ENCODE measurements at places on chromosomes 1 and 21. TPM values are rescaled to one million over a fixed set of nuclear protein-coding genes. Genes with fewer than 3 reads are reported as not detected.

RHEX gene
- not detected for total RNA-seq

SPATA1 gene
- total RNA-seq = 2.8 TPM

GORAB gene
- 6.8 TPM for total RNA-seq

CACNA1S gene
- total RNA-seq = not detected

SPATA46 gene
- total RNA-seq = not detected

- DNase-seq = no peak
Observed at GRCh38 chr1:236377832-236378535, 16.1 kb upstream of the EDARADD start.

DNA sequence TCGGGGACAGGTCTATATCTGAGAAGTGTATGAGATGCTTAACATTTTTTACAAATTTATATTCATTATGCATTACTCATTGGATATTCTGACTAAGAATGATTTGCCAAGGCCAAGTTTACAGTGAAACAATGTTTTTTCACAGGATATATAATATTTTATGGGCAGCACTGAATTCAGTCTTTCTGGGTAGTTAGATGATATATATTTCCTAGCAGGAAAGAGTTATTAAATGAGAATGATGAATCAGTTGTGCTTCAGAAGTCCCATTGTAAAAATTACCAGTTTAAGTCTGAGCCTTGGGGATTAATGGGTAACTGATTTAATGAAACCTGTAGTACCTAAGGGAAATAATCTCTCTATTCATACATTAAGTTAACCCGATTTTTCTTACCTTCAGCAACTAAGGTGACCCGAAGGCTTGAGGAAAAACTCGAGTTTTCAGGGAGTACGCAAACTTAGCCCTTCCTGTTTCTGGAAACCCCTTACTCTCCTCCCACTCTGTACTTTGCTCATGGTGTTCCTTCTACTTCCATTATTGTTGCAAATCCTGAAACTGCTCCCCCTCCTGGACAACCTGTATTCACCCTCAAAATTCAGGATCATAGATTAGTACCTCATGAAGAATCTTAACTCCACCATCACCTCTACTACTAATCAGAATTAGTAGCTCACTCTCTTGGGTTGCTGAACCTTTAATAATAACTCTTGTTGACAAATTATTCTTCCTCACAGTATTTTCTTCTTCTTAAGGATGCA lies 135.1 kb downstream of the AK5 start:
- DNase-seq = no peak

DNA sequence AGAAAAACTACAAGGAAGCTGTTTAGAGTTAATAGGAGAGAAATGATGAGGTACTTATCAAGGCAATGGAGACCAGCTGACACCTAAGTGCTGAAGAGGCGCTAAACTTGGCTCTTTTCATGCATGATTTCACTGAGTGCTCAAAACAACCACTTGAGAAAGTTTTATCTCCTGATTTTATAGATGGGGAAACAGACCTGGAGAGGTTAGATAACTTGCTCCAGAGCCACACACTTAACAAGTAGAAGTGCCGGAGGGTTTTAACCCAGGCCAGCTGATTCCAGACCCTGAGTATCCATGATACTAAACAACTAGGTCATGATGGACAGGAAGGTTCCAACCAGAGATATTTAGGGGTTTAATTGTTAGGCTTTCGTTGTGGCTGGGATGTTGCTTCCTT lies 25.9 kb downstream of the UBE2U start:
- no peak for DNase-seq

DNA sequence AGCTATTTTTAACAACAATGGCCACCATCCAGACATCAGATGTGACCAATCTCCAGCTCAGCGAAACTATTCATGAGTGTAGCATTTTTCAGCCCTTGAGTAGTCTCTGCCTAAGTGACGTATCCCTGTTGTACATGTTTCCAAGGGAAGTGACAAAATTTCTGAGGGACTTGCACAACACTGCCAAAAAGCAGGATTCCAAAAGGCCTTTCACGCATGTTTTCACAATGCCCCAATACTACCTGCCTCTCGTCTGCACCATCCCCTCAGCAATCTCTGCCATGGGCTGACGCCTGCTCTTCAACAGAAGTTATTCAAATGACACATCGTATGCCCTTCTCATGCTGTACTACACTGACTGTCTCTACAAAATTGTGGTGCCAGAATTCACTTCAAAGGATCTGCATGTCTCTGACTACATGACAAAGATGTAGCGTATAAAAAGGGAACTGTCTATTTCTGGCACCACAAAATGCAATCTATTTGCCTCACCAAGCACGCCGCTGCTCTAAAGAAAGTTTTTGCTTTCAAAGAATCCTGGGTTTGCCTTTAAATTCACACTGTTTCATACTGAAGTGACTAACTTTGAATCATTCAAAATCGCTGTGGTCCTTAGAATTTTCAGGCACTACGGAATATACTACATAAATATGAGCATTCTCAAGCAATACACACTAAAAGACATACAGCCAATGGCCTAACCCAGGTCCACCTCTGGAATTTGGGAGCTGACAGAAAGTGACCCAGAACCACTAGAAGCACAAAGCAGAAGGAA lies 32.9 kb downstream of the JAK1 start:
- DNase-seq = no peak

- DNase-seq = no peak
Observed at GRCh38 chr1:180397175-180397574, 105.2 kb downstream of the ACBD6 start.

- no peak for DNase-seq
Observed at GRCh38 chr1:78408810-78409209, 82.0 kb upstream of the PTGFR start.

DNA sequence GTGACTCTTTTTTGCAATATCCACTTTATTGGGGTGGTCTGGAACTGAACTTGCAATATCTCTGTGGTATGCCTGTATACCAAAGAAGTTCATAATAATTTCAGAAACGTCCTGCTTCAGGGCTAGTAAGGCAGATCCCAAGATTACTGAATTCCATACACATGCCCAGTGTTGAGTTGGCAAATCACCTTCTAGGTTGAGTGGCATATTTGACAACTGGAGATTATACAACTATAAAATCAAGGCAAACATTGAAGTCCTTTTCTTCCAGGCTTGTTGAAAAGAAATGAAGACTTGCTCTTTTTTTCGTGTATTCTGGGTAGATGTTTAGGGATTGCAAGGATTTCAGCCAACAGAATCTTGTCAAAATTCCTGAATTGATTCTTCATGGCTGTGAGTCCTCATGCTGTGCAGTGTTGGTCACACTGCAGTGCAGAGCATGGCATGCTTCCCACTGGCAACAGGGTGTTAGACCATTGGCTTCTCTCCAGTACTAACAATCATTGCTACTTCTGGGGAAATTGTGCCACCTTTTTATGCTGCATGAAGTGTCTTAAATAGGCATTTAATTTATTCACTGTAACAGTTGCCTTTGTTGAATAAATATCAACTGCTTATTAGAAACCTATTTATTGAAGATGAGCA lies 367.1 kb upstream of the ADGRL4 start:
- no peak for DNase-seq

GRCh38 chr1:19449454-19450228 lies 35.7 kb downstream of the CAPZB start:
- no peak for DNase-seq
